ENCODE measurements at places on chromosomes 11 and 22.

DNA sequence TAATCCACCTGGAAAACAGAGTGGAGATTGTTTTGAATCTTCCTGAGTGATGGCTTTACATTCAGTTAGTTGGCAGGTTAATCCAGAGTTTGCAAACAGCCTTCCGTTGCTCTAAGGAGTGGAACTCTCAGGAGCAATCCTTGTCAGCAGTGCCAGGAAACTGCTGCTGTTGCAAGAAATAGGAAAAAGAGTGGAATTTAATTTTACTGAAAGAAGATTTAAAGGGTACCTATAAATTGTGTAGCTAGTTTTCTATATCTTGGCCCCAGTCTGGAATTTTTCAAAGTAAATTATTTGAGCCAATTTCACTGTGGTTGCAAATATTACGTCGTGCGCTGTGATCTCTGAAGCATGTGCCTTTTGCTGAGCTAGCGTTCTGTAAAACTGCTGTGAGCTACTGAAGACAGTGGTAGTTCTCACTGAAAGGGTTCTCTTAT, 55.5 kb upstream of the SLC5A12 start:
- DNase-seq: no peak

- DNase-seq: no peak
Measured at GRCh38 chr11:109267293-109268095, 154.5 kb upstream of the C11orf87 start.

DNA sequence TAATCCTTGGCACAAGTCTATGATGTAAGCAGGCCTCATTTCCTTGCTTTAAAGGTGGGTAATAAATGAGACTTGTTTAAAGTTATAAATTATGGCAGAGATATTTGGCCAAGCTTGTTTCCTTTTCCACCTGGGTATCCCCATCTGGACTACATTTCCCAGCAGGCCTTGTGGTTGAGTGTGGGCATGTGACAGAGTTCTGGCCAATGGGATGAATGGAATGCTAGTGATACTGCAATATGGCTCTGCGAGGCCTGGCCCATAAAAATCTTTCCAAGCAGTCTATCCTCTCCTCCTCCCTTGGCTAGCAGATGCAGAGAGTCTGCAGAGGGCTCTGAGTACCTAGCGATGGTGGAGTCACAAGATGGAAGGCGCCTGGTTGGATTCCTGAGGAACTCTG, 102.5 kb downstream of the TIMP3 start:
- no peak for DNase-seq

- DNase-seq: no peak
Measured at GRCh38 chr22:32828150-32828549, 26.6 kb downstream of the TIMP3 start.

GRCh38 chr22:29457730-29458129, 19.3 kb downstream of the RFPL1 start:
- peak; percentile 75 for DNase-seq

DNA sequence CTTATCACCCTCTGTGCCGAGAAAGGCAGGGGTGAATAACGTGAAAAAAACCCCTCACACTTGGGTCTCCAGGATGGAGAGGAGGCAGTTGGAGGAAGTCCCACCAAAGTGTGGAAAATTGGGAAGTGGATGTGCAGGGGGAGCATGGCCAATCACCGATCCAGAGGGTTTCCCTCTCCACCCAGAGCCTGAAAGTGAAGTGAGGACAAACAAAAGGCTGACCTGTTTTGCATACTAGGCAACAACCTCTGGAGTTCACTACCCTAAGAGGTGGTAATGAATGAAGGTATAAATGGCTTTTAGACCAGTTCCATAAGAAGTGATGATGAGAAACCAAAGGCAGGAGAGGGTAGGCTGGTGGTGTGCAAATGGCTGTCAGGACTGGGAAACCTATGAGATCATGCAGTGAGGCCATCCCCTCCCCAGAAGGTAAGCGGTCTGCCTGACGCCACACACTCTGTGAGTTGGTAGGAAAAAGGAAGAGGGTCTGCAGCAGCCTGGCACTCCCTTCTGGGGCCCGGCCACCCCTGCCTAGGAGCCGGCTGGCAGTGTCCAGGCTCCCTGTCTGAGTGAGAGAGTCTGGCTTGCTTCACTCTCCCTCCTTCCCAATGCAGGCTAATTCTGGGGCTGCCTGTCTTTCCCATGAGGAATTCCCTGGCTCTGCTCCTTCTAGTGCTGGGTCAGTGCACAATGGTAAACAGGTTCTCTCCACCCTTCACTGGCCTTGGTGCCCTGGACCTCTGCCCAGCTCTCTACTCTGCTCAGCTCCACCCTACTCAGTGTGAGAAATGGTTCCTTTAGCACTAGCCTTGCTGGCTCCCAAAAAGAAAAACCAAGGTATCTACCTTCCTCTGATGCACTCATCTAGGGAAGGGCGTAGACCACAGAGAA, 15.6 kb downstream of the TBC1D10A start:
- DNase-seq: no peak

DNA sequence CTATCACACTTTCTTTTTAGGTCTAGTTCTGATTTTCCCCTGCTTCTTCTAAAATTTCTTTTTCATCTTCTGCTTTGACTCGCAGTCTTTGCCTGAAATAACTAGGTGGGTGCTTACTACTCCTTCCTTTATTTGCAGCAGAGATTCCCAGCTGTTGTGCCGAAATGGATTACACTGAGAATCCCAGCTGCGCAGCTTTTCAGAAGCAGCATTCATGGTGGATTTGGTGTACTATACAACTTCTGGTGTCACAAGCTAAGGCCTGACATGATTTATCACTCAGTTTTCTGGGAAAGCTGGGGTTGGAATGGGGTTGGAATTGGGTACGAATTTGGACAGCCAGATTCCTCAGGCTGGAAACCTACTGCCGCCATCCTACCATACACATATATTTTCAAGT, 6.0 kb upstream of the XKR3 start:
- no peak for DNase-seq

- DNase-seq: peak; percentile 52
Measured at GRCh38 chr11:120229451-120230424, 10.2 kb upstream of the POU2F3 start.

- no peak for DNase-seq
Measured at GRCh38 chr11:83823461-83824025, 537.4 kb upstream of the CCDC90B start.

- peak; percentile 82 for DNase-seq
Measured at GRCh38 chr11:46918083-46918787, at the start of gene LRP4. LRP4 (minus strand) TSS chr11:46918550; CDS start chr11:46918379, 171 bp downstream.

GRCh38 chr22:49329636-49330035, 498.0 kb downstream of the BRD1 start:
- DNase-seq: peak; percentile 5

- peak; percentile 84 for DNase-seq
Measured at GRCh38 chr22:49962012-49962750, 1.6 kb downstream of the PIM3 start.

DNA sequence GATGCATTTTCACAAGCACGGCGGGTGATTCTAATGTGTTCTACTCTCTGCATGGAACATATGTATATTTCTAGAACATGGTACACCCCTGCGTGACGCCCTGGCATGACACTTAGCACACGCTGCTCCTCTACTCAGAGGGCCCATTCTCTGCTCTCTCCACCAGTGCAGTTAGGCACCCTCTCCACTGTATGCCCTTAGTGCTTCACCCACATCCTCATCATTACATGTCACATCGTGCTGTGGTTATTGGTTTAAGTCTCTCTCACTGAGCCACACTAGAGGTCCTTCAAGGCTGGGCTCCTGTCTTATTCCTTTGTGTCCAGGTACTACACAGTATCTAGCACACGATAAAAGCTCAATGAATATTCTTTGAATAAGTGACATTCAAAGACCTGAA, 16.7 kb downstream of the TMPRSS13 start:
- no peak for DNase-seq

DNA sequence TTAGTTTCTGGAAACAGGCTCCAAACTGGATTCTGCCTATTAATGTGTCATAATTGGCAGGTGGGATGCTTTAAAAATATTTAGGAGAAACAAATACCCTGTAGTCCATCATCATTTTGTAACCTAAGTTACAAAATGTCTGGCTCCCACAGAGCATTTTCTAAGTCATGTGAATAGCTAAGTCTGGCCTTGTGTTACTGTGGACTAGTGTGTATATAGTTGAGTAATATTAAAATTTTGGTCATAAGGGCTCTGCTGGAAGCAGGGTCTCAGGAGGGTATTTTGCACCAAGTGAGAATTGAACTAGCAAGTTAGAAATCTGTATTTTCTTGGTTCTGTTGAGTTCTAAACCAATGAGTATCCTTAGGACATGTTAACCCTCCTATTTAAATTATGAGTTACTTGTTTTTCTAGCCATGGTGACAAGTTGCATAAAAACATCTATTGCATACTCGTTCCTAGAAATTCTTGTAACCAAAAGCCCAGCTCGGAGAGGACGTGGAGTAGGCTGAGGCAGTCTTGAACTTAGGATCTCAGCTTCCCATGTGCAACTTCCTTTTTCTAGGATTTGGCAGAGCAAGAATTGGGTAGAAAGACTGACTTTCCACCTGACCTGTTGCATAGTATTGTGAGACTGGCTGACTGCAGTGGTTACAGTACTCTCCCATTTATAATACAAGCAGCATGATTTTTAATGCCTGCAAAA, 5.4 kb downstream of the PTPMT1 start:
- no peak for DNase-seq

GRCh38 chr22:29988719-29989118, 91.5 kb upstream of the HORMAD2 start:
- DNase-seq: no peak

- DNase-seq: no peak
Measured at GRCh38 chr11:126024123-126024522, 38.5 kb downstream of the CDON start.

DNA sequence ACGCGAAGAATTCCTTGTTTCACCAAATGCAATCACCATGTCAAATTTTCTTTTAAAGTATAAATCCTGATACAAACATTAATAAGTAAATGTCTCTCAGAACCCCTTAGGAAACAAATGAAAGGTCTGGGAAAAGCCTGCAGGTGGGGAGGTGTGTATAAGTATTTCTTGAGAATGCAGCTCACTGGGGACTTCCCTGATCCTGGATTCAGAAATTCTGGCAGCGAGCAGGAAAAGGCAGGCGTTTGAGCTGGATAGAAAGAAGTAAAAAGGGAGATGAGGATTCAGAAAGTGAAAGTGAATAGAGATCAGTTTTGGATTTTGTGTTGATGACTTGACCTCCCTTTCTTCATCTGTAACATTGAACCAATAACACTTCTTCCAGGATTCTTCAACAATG, 68.3 kb upstream of the CTSC start:
- no peak for DNase-seq

GRCh38 chr11:69958308-69958707, 119.8 kb upstream of the ANO1 start:
- no peak for DNase-seq

- DNase-seq: no peak
Measured at GRCh38 chr11:67033661-67034166, 10.8 kb downstream of the SYT12 start.

DNA sequence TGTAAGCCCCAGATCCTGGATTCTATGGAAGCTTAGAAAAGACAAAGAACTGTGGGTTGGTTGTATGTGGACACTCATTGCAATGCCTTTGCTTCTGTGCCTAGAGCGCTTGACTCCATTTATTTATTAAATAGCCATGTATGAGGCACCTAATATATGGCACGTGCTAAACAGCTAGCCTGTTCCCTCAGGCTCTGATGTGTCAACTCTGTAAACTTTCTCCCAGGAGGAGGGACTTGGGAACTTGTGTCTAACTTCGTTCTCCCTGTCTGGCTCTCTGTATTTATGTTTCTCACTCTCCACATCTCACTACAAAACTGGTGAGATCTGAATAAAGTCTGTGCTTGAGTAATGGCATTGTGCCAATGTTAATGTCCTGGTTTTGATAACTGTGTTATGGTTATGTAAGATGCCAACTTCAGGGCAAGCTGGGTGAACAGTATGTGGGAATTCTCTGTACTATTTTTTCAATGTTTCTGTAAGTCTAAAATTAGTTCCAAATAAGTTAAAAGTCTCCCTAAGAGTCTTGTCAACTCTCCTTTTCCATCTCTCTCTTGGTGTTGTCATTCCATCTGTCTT, 34.1 kb upstream of the ZBTB16 start:
- DNase-seq: no peak
